ENCODE measurements at places on chromosomes 12 and 14. TPM values are rescaled to one million over a fixed set of nuclear protein-coding genes. Genes with fewer than 3 reads are reported as not detected.

DNA sequence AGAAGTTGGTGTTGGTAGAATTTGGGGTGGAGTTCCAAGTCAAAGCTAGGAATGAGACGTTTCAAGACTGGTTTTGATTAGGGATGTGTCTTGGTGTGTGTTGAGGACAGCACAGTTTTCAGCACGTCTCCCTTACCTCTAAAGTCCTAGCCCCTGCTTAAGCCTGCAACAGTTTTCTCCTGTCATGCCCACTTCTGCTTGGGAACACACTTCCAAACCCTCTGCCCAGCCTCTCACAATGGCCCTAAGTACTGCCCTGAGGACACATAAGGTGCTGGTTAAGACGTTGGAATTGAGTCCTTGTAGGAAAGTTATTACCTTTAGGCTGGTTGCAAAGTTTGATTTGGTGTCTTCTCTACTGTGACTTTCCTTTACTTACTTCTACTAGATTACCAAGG lies 710 bp upstream of the BMAL2 start:
- DNase-seq, result no peak

DNA sequence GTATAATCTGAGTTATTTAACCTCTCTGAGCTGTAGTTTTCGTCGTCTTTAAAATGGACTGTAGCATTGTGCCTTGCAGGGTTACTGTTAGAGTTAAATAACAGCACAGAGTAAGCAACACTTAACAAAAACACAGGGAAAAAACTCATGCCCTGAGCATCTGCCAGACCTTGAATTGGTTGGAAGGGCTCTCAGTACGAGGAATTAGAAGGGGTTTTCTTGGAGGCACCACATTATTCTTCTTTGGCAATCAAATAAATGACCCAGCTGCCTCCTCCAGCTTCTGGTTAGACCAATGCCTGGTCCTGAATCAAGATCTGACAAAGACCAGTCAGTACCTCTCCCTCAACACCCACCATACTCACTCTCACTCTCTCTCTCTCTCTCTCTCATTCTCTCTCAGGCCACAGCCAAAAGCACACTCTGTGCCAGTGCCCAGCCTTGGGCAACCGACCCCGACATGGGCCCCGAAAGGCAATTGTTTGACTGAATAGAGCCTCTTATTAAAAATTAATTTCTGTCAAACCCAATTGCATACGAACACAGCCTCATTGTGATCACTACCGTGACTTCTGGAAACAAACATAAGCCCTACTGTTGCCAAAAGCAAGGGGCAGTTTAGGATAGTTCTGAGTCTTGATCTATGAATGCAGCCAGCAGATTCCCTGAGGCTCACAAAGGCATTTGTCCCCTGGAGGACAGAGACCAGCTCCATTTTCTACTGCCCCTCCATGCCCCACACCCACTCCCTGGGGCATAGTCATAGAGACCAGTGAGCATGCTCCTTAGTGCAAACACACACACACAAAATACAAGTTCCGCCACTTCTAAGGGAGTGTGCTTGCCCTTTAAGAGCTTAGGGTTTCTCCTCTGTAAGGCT lies 23.9 kb downstream of the DUSP6 start:
- DNase-seq, result peak; percentile 87

DNA sequence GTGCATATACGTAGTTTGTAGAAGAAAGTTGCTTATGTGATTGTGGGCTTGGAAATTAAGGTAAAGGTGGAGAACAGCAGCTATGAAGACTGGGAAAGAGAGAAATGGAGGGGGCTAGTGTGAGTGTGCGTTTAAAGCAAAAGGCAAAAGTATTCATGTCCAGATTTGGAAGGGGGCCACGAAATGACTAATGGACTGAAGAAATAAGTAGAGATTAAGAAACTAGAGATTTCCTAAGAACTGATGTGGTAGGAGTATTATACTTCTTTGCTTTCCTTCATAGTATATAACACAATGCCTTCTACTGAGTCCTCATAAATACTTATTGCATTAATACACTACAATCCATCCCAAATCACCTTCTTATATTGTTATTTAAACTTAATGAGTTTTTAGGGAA lies 298.6 kb upstream of the NOVA1 start:
- no peak for DNase-seq

GRCh38 chr12:53514628-53515290 lies 7.5 kb upstream of the NPFF start:
- DNase-seq, result no peak

GRCh38 chr14:101563654-101564443 lies 2.6 kb downstream of the DIO3 start:
- no peak for DNase-seq

DNA sequence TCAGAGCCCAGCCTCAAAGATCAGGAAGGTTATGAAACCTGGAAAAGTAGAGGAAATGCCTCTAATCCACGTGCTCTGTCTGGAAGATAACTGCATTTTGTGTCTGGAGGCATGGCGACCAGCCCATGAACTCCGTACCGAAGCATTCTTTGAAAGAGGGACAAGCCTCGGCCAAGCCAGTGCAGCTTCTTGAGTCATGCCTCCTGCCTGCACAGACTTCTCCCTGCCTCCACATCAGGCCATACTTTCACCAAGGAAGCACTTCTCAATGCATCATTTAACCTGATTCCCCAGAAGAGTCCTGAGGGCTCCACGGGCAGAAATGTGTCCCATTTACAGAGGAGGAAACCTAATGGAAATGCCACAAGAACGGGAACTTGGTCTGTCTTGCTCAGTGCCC lies 3.4 kb downstream of the ACTN1 start:
- DNase-seq, result no peak

DNA sequence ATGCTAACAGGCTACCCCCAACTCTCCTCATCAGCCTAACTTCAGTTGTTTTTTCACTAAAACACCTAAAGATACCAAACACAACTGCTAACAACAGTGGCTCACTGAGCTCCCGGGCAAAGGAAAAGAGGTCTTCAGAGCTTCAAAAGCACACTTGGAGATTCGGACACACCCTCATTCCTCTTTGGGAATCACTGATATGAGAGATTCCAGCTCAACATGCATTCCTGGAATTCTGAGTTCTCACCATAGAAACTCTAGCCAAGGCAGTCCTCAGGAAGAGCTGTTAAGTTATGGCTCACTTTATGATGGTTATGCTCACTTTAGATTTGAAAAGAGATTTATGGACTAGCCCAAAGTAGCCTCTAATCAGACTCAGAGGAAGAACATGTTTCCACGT lies 40.1 kb downstream of the STXBP6 start:
- DNase-seq, result no peak

GRCh38 chr12:159156-159782 lies 54.7 kb downstream of the SLC6A12 start:
- DNase-seq, result no peak

GRCh38 chr12:82650627-82651337 lies 35.9 kb upstream of the TMTC2 start:
- DNase-seq, result peak; percentile 95

DNA sequence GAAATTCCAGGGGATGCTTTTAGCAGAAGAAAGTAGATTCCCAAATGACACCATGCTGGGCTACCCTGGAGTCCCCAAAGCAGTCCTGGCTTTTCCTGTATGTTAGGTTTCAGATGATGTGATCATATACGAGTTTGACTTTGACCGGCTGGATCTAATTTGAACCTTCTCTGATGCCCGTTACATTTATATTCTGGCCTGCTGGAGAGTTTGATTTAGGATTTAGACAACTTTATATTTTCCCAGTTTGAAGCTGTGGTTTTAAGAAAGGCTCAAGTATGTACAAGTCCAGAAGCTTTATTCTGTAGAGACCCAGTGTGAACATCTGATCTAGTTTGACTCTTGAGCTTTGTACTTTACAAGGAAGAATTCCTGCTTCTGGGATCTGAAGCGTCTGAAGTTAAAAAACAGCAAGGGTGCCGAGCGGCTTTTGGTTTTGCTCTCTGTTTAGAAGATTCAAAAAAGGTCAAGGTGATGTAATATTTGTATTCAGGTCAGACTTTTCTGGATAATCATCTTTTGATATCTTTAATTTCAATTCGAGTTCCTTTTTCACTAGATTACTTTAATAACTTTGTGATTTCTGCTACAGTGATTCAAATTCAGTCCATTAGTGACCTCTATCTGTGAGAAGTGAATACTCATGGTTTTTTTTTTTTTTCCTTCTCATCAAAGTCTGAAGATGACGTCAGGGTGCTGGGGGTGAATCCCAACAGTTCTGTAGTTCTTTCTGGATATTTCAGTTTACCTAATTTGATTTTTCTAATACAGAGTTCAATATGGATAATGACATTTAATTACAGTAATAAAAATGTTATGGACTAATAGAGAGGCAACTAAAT lies 6.3 kb downstream of the FLRT2 start:
- DNase-seq, result peak; percentile 64

- peak; percentile 5 for DNase-seq
Measured at GRCh38 chr14:36805131-36805559, 143.5 kb downstream of the PAX9 start.

DNA sequence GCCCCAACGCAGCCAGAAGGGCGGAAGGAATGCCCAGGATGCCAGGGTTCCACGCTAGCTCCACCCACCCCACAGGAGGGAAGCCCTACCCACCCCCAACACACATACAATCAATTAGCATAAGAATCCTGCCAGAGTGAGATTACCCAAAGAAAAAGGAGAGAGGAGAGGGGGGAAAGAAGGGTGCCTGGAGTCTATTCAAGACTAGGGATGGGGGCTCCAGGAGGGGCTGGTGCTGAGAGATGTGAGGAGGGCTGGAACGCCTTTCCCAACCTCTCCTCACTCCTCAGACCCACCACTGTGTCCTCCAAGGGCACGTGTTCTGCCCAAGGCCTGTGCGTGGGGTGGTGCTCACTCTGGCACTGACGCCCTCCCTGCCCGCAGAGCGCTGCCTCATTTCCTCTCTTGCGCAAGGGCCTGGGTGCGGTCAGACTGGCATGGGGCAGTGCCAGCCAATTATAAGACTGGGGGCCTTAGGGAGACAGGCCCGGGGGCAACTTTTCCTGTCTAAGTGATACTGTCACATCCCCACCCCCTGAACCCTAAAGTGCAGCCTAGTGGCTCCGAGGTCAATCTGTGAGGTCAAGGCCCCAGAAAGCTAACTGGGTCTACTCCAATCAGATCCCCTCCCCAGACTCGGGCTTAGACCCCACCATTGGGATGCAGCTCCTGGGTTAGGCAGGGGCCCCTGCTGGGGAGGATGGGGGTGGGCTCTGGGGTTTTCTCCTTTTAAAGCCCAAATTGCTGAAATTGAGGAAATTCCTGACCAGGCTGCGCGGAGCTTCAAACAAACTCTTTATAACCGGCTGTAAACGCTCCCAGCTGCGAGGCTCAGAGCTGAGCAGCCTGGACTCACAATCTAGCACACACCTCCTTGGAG lies 10.2 kb upstream of the ITGB7 start:
- peak; percentile 31 for DNase-seq

DNA sequence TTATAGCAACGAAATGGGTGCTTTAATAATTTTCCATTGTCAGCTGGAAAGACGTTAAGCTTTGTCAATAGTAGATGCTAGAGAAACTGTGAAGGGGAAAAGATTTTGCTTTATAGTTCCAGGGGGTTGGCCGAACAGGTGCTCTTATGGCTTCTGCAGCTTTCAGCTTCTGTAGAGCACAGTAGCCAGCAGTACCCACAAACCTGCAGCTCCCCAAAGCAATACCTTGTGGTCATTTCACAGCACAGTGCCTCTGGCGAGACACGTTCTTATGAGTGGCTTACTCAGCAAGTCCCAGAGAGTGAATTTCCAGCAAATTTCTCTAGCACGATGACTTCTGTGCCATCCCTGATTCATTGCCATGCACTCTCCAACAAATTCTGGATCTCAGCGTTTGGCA lies 416.3 kb upstream of the ATP2B1 start:
- DNase-seq, result no peak

GRCh38 chr12:48067250-48067938 lies 38.5 kb downstream of the SENP1 start:
- DNase-seq, result no peak

GRCh38 chr12:132277374-132277941 lies 51.9 kb downstream of the GALNT9 start:
- DNase-seq, result no peak

GRCh38 chr12:15899282-15899870 lies 11.8 kb upstream of the DERA start:
- peak; percentile 60 for DNase-seq

DNA sequence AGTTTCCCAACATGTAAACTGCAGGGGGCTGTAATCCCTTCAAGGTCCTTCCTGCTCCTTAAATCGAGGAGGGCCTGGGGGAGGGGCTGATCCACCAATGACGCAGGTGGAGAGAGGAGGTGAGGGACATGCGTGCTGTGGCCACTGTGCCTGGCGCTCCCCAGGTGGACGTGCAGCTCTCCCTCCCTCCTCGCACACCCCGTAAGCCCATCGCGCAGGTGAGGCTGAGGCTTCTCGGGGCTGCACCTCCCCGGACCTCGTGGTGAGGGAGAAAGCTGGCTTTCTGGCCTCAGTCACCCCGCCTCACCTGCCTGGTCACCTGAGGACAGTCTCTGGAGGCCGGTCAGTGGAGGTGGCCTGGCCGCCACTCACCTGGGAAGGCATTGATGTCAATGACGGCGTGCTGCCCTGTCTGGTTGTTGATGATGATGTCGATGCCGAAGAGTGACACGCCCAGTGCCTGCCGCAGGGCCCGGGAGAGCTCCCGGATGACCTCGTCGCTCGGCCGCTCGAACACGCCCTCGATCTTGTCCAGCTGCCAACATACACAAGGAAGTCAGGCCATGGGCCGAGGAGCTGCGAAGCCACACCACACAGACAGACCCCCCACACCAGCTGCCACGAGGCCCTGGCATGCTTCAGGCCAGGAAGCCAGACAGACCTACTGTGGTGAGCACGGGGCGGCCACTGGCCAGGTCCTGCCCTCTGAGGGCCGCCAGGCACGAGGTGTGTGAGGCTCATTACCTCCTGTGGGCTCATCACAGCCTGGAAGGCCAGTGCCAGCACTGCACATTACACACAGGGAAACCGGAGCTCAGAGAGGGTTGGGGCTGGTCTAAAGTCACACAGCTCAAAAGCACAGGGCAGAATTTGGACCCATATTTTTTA lies 23.3 kb downstream of the CHGA start:
- no peak for DNase-seq

GRCh38 chr12:75489613-75490210 lies 9.2 kb downstream of the GLIPR1 start:
- no peak for DNase-seq

- no peak for DNase-seq
Measured at GRCh38 chr14:55537782-55538181, 42.2 kb upstream of the KTN1 start.

DNA sequence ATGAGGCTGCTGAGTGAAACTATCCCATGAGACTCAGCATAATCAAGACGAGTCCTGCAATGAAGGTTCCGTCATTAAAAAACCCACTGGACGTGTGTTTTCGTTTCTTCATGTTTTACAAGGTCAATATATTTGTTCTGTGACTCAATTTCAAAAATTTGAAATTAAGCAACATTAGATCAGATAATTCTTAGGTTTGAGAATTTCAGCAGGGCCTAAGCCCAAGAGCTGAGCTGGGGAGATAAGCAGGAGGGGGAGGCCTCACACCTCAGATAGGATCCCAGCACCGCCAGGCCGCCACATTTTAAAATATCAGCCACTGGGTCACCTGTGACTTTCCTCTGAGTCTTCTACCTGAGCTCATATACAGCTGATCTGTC lies 13.3 kb downstream of the STX2 start:
- no peak for DNase-seq

Gene GLT8D2
- total RNA-seq, result 1.2 TPM

Gene RILPL2
- 2.2 TPM for total RNA-seq

Gene CMTM5
- total RNA-seq, result not detected

Gene AMDHD1
- 1.1 TPM for total RNA-seq

Gene CTSG
- not detected for total RNA-seq
